ENCODE measurements at places on chromosomes 3 and 15.
A peak's percentile ranks its signal among the peaks of the same experiment; 100 is the strongest.

- DNase-seq, result no peak
Observed at GRCh38 chr3:48068886-48069285, 52.7 kb upstream of the MAP4 start.

DNA sequence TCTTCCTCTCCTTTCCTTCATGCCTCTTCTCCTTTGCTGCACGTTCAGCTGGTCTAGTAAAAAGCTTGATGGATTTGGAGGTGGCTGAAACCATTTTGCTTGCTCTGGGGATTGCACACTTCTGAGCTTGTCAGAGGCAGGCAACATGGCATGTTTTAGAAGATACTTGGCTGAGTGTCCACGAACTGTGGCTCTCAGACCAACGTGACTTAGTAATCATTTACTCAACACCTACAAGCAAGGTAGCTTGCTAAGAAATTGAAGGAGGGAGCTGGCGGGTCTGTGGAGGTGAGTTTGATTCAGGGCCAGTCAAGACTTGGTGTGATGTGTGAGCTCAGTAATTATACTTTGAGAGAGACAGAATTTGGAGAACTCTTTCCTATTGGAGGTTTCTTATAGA is 196.0 kb downstream of the LPP start:
- DNase-seq, result no peak

DNA sequence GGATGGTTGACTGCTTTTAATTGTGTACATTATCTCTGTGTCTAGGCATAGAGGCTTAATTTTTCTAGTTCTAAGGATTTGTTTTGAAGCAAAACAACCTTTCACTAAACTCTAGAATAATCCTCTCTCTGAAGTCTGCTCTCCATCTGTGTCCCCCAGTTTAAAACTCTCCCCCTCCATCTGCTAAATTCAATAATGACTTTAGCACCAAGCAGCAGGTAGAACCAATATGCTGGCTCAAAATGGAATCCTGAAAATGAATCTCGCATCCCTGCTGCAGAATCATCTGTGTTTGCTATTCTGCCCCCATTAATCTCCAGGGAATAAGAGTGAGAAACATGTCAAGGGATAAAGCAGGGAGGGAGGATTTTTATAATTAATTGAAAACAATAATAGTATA is 111.8 kb downstream of the TUSC7 start:
- DNase-seq, result no peak

DNA sequence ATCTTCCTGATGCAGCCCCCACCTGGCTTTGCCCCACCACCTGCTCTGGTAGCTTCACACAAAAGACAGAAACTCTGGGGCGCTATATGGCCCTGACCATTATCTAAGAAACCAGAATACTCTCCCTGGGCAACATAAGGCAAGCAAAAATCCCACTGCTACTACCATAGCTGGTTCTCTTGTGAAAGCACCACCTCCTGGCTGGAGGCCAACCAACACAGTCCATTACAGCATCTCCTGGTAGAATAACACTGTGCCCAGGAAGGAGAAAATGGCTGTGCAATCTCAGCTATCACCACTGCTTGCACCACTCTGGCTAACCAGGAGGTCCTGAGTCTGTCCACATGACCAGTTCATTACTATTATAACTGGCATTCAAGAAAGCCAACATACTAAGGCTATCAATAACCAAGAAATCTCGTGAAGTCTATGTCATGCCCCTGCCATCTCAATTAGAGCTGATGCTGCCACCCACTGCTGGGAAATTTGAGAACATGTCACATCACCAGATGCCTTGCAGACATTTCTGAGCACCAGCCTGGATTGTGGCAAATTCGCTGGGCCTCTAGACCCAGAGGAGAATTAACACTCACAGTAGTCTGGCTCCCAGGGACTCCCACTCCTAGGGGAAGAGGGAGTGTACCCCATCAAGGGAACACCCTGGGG is 1114.8 kb downstream of the ROBO2 start:
- no peak for DNase-seq

GRCh38 chr3:23566499-23566898 is 239.3 kb upstream of the UBE2E1 start:
- no peak for DNase-seq

DNA sequence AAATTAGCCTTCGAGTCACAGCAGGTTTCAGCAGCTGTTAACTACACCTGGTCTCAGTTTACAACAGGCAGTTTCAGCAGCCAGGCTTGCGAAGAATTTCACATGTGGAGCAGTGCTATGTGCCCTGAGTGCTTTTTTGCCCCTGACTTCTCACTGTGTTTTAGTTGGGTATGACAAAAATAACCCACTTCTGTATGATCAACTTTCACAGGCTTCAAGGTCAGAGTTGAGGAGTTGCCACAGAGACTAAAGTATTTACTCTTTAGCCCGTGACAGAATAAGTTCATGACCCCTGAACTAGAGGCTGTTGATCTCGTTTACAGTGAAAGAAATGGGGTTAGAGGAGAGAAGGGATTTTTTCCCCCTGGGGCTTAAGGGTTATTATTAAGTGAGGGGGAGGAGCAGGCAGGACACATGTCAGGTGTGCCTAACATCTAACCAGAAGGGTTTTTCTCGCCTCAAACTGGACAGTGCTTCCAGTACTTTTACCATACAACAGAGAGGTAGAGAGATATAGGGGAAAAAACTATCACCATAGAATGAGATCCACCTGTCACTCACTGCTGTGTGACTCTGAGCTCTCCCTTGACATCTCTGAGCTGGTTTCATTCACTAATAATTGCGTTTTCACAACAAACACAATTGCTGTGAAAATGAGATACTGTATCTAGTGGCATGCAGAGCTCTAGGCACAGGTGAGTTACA is 14.0 kb upstream of the TOPBP1 start:
- no peak for DNase-seq

DNA sequence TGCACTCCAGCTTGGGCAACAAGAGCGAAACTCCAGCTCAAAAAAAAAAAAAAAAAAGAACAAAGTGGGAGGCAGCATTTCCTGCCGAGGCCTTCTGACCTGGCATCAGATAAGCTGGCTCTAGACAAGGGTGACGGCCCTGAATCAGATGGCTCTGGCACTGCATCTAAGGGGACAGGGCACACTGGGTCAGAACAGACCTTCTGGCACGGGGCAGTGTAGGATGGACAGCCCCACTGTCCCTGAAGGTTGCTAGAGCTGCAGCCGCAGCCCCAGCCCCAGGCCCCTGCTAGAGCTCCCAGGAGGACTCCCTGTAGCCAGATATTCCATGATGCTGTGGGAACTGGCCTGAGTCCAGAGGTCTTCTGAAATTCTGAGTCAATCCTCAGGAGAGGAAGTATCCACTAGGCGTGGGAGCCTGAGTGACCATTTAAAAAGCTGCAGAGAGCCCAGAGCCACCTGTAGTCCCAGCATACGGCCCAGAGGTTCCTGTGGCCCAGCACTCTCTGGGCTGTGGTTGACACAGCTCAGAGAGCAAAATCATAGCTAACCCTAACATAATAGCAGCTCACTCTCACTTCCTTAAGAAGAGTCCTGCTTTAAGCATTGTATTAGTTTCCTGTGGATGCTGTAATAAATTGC is 69.2 kb upstream of the MFGE8 start:
- no peak for DNase-seq

GRCh38 chr3:11626084-11626463 is 17.6 kb downstream of the VGLL4 start:
- peak; percentile 42 for DNase-seq

GRCh38 chr15:92914768-92915221 is 14.7 kb downstream of the CHD2 start:
- DNase-seq, result no peak

- DNase-seq, result no peak
Observed at GRCh38 chr3:153901152-153901551, 220.0 kb upstream of the ARHGEF26 start.

DNA sequence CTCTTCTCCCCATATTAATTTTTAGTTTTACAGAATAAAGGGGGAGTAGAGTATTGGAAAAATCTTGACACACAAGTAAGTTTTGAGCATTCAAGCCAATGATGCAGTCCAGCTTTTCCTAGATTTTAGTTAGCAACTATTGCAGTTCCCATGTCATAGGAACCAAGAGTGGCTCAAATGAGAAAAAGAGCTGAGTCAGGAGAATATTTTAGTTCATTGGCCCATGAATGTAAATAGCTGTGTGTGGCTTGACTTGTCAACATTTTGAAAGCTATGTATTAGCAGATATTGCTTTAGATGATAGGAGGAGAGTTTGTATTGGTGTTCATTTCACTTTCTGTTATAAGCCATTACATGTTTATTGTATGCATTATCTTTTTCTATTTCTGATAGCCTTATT is 853.7 kb downstream of the PLOD2 start:
- DNase-seq, result no peak

- DNase-seq, result no peak
Observed at GRCh38 chr3:16668776-16669545, 63.7 kb upstream of the DAZL start.

DNA sequence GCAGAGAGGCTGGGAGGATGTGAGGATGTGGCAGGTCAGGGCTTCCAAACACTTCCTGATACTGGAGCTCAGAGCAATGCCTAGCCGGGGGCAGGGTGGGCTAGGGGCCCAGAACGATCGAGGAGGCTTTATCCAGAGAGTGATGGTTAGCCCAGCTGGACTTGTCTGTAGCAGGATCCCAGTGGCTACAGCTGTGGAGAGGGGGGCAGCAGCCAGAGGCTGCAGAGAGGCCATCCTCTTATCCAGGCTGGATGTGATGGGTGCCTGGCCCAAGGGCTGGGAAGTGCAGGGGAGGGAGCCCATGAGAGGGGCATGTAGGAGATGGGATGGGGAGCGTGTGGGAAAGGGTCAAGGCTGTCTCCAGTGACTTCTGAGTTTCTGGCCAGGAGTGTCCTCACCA is 4.6 kb downstream of the PARP3 start:
- no peak for DNase-seq

- no peak for DNase-seq
Observed at GRCh38 chr3:45947361-45947760, 4.1 kb downstream of the CXCR6 start.

GRCh38 chr3:12974334-12974733 is 98.9 kb downstream of the IQSEC1 start:
- DNase-seq, result no peak

- DNase-seq, result no peak
Observed at GRCh38 chr3:115580566-115580965, 42.7 kb upstream of the GAP43 start.

DNA sequence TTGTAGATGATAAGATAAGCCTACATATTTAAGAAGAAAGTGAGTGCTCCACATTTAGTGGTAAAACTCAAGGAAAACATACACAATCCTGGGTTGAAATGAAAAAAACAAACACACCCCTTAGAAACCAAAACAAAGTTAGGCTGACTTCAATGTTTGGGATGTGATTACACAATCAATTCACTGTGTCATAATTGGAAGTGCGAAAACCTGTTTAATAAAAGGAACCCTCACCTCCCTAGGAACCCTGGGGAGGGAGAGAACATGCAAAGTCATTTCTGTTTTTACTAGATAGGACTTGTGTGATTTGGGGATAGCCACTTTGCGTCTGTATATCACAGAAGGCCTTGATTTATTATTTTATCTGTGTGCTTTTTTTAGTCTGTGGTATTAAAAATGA is 275.0 kb downstream of the NFKBIZ start:
- no peak for DNase-seq

- DNase-seq, result no peak
Observed at GRCh38 chr3:32440611-32441350, 49.1 kb downstream of the CMTM7 start.

DNA sequence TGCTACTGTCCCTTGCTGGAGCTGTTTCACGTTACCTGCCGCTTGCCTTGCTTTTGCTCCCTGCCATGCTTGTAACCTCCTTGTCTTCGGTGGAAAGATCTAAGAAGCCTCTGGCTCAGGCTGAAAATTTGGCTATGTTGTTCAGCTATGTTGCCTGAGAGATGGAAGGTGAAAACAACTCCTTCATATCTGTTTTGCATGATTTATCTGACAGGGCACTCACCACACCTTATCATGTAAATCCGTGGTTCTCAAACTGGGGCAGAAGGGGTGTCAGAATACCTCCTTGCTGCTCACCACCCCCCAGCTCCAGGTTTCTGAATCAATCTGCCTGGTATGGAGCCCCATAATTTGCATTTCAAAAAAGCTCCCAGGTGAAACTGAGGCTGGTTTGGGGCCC is 6.5 kb upstream of the CORO2B start:
- DNase-seq, result no peak

DNA sequence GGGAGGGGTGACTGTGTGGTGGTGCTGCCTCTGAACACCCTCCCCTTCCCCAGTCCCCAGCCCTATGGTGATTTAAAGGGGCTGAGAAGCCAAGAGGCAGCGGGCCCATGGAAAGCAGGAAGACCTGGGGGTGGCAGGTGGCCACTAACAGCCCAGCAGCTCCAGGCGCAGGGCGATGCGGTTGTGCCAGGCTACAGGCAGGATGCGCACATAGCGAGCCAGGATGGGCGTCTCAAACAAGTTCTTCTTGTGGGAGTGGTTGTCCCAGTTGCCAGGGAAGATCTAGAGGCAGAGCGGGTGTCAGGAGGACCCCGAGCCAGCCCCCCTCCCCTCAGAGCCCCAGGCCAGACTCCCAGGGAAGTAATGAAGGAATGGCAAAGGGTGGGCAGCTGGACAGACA is 3.9 kb upstream of the HAPLN3 start:
- no peak for DNase-seq

DNA sequence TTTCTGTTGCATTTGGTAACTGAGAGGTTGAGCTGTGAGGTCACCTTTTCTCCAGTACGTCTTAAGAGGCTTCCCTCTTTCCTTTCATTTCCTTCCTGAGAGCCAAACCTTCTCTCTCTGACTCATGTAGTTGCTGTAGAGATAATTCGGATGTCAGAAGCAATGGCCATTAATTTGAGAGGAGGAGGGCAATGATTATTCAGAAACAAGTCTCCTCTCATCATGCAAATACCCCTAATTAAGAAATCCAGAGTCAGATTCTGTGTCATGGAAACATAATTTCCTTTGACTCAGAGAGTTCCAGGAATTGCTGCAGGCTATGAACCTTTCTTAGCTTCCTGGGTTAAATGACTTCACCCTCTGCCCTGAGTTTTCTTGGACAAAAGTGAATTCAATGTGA is 59.0 kb upstream of the GSK3B start:
- no peak for DNase-seq

GRCh38 chr15:100681335-100681746 is 79.0 kb downstream of the ASB7 start:
- DNase-seq, result no peak

GRCh38 chr15:39285663-39286062 is 295.2 kb upstream of the THBS1 start:
- DNase-seq, result no peak

- DNase-seq, result no peak
Observed at GRCh38 chr3:36540888-36541518, 160.7 kb downstream of the STAC start.

DNA sequence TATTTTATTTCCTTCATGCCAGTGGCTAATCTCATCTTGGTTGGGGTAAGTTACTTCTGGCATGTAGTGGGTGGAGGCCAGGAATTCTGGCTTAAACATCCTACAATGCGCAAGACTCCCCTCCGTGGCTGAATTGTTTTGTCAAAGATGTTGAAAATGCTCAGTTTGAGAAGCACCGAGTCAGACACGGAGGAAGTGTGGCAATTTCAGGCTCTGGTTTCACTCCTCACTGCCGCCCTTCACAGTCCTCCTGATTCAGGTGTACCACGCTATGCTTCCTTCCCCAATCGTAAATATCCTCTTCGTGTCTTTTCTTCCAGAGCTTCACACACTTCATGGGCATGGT is 150.7 kb downstream of the OPA1 start:
- no peak for DNase-seq

- no peak for DNase-seq
Observed at GRCh38 chr15:42602501-42602900, 27.1 kb downstream of the STARD9 start.

Measured in activated T-helper 1 cell treated with anti-CD3 and anti-CD28 coated beads, Interleukin-12 subunit alpha, Interleukin-12 subunit beta, Interleukin-2, Interleukin-4 antibody, amounts not matched to agents 30 ng/mL and 10 ng/mL and 1 ng/mL, durations not matched to agents 14 hours and 24 hours and 36 hours (primary cell).